ENCODE measurements at places on chromosomes 7 and 10. TPM values are rescaled to one million over a fixed set of nuclear protein-coding genes. Genes with fewer than 3 reads are reported as not detected.

The PLXDC2 gene
- 0.10 TPM for total RNA-seq

The CAPZA2 gene
- total RNA-seq, result 118 TPM

The TRIM4 gene
- total RNA-seq, result 29.7 TPM

The CRCP gene
- total RNA-seq, result 34.7 TPM
